ENCODE measurements at places on chromosomes 16 and 17. TPM values are rescaled to one million over a fixed set of nuclear protein-coding genes. Genes with fewer than 3 reads are reported as not detected.

TBC1D3D gene
- total RNA-seq, result not detected

KRT25 gene
- total RNA-seq, result not detected

DNAH9 gene
- not detected for total RNA-seq

GRCh38 chr16:78596996-78597422 lies 497.6 kb downstream of the WWOX start:
- DNase-seq, result no peak

RHBDL1 gene
- total RNA-seq, result 1.7 TPM

DNA sequence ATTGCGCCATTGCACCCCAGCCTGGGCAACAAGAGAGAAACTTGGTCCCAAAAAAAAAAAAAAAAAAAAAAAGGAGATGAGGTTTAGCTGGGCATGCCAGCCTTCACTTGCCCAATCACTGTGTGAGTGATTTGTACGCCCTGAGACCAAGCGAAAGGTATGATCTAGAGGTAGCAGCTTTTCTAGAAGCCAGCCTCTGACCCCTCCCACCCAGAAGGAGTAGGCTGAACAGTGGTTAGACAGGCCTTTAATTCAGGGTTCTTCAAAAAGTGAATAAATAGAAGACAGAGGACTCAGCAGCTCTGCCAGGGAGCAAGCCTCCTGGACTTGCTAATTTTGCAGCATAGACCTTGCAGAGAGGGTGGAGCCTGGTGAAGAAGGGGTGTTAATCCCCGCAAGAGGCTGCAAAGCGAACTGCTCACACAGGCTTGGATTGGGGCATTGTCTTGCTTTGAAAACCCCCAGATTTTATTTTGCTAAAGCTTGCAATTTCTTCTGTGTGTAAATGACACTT lies 7.1 kb upstream of the CYTH1 start:
- DNase-seq, result no peak
